ENCODE measurements at places on chromosomes 11 and 22. TPM values are rescaled to one million over a fixed set of nuclear protein-coding genes. Genes with fewer than 3 reads are reported as not detected.

- no peak for DNase-seq
These were observed 691.4 kb upstream of the CCDC179 start for GRCh38 chr11:23551706-23552105.

ACAT1 gene
- 67.5 TPM for polyA plus RNA-seq

- DNase-seq, result no peak
These were observed 5.8 kb upstream of the SEPTIN5 start for GRCh38 chr22:19708321-19709011.

GRCh38 chr11:64878223-64878493, 263 bp downstream of the EHD1 start:
- no peak for DNase-seq

ACR gene
- polyA plus RNA-seq, result 0.42 TPM

DNA sequence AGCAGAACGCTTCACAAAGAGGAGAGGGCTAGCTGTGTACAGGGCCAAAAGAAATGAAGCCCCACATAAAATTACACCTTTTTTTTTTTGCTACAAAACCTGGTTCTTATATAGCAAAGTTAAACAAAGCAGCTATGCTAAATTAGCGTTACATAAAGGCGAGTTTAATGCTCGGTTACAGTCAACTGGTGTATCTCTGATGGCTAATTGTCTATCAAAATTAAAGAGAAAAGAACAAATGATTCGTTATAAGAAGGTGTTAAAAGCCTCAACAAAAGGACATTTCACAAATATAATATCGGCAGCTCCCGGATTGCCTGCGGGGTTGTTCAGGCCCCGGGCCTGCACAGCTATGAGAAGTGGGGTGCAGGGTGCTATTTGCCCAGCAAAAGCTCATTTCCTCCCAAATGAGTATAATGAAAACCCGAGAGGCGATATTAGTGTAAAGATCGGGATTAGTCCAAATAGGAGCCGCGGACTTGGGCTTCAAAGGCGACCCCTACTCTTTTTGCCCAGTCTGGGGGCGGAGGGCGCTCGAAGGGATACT, 13.3 kb upstream of the PAX6 start:
- DNase-seq, result no peak

DNA sequence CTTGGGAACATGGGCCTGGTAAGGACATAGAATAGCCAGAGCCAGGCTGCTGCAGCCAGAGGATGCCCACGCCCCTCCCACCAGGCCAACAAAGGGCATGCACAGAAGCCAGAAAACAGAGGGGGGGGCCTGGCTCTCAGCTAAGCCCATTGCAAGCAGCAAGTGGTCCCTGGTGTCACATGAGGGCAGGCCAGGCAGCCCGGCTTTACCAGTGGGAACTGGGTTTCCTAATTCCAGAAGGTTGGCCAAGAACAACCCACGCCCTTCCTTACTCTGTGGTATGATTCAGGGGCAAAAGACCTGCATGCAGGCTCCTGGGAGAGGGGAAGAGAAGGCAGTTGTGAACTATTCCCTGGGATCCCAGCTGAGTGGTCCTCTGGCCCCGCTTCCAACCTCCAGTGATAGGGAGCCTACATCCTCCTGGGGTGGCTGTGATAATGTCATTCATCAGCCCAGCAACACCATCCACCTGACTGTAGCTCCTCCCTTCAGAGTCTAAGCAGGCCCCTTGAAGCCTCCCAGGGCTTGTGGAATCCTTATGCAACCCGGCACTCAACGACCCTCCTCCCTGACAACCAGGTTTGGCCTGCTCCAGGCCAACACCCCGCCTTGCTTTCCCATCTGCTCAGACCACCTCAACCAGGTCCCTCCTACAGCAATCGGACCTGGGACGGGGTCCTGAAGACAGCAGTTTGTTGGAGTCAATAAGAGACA, 62.1 kb upstream of the LMO1 start:
- no peak for DNase-seq

PPM1F gene
- polyA plus RNA-seq, result 48.6 TPM

HORMAD2 gene
- polyA plus RNA-seq, result not detected

SYTL2 gene
- polyA plus RNA-seq, result 78.9 TPM

Data from forelimb muscle (tissue), 1 donor.